ENCODE measurements at places on chromosomes 4 and X.
A peak's percentile ranks its signal among the peaks of the same experiment; 100 is the strongest.

- no peak for DNase-seq
Observed at GRCh38 chrX:110417128-110417527, 58.5 kb downstream of the RTL9 start.

DNA sequence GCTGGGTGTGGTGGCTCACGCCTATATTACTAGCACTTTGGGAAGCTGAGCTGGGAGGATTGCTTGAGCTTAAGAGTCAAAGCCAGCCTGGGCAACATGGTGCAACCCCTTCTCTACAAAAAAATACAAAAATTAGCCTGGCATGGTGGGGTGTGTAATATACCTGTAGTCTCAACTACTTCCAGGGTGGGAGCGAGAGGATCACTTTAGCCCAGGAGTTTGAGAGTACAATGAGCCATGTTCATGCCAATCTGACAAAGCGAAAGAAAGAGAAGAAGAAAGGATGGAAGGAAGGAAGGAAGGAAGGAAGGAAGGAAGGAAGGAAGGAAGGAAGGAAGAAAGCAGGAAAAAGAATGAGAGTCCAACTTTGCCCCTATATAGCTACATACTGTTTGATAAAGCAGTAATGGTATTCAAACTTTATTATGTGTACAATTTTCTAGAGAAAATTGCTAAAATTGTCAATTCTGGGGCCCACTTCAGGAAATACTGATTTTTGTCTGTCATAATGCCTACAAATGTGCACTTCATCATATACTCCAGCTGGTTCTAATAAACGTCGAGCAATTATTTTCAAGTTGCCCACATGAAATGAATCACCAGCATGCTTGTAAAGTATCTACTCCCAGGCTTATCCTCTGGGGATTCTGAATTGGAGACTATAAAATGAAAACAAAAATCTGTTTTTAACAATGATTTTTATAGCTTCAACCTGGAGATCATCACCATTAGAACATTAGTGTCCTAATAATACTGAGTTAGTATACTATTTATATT lies 132.3 kb downstream of the NDST4 start:
- DNase-seq = no peak

DNA sequence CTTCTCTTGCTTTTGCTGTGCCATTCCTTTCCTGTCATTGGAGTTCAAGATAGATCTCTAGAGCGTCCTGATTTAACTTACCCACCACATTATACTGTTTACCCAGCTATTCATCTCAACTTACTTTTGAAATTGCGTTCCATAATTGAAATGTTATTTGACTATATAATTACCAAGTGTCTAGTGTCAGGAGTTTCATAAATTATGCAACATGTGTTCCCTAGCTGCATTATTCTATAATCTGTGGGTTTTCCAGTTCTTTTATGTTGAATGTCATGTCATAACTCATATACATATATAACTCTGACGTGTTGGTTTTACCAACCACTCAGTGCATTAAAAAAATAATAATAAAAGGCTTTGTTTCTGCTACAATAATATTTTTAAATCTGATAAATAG lies 285.9 kb upstream of the ARSJ start:
- no peak for DNase-seq

DNA sequence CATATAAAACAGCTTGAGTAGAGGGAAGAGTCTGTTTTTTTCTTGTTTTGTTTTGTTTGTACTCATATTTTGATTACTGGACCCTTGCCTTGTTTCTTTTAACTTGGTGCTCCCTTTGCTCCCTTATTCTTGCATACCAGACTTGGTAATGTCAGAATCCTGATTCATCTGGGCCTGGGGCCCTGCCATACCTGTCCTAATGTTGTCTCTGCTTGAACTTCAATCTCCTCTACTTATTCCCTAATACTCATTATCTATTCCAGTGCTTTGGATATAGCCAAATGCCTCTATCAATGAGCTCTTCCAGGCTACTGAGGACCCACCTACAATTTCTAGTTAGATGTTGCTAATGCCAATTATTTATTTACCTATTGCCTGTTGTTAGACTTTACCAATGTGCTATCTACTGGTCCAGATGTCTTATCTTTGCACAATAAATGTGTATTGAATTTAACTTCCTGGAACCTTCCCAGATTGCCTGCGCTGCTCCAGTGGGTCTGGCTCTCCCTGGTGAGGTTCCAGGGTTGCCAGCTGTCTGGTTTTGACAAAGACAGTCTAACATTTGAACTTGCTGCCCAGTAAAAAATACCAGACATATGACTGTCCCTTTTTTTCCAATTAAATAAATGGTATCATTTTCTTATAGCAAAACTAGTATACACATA lies 64.4 kb upstream of the ACSL4 start:
- DNase-seq = no peak

DNA sequence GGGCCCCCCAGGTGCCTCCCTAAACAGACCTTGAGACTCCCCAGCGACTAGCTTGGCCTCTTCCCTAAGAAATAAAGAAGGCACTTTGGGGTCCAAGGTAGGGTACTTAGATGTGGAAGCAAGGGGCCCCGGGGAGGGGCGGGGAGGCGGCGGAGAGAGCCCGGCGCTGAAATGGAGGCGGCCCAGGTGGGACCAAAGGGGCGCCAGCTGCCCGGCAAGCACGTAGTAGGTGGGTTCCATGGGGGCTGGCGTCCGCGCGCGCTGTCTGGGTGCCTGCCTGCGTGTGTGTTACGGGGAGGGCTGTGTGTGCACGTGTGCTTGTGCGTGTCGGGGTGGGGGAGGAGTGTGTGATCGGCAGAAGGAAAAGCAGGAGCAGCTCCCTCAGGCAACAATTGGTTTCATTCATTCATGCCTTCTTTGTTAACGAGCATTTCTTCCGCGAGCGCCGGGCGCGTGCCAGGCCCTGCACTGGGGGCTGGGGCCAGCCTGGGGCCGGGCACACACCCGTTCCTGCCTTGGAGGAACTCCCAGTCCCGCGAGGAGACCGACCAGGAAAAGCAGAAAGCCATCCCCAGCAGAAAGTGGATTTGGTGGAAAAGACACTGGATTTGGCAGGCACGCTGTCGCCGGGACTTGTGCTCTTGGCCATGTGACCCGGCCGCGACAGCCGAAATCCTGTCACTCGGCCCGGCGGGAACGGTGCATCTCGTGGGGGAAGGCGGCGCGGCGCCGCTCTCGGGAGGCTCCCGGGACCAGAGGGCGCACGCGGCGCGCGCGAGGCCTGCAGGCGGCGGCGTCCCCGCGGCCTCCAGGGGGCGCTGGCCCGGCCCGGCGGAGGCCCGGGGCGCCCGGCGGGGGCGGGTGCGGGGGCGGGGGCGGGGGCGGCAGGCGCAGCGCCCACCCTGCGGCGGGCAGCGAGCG lies 3.3 kb upstream of the DUSP9 start:
- DNase-seq = peak; percentile 50

GRCh38 chr4:133866328-133866699 lies 335.3 kb downstream of the PABPC4L start:
- DNase-seq = peak; percentile 6

GRCh38 chrX:627995-628394 lies 2.6 kb upstream of the SHOX start:
- DNase-seq = no peak

GRCh38 chr4:83054928-83055327 lies 19.9 kb downstream of the COPS4 start:
- DNase-seq = peak; percentile 37

DNA sequence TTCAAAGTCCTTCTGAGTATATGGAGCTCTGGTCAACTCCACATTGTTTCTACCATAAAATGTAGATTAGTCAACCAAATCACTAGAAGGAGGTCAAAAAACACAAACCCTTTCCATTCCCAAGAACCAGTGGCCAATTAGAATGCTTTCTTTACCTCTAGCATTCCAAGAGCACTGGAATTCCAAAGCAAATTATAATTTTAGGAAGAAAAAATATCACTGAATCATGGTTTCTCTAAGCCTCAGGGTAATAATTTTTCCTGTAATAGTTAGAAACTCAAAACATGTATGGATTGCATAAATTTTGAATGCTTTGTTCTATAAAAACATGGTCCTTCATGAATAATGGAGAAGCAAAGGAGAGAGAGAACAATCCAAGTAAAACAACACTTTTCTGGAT lies 39.5 kb downstream of the LEF1 start:
- no peak for DNase-seq

DNA sequence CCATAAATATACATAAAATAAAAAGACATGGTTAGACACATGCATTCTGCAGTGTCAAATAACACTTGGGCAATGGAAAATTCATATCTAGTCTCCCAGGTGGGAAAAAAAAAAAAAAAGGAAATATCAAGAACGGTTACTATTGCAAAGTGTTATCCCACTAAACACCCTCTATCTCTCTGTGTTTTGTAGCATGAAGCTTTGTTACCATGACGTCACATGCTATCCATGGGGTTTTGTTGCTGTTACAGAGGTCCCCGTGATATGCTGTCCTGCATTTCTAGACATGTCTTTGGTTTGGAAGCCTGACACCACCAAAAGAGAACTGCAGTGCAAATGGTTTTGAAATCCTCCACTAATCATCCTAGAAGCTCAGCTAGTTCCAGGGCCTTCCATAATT lies 50.7 kb upstream of the TLR3 start:
- DNase-seq = no peak

GRCh38 chrX:154396973-154397887 lies 947 bp upstream of the RPL10 start:
- peak; percentile 91 for DNase-seq

GRCh38 chrX:74550295-74550802 lies 64.1 kb downstream of the RLIM start:
- DNase-seq = peak; percentile 83

DNA sequence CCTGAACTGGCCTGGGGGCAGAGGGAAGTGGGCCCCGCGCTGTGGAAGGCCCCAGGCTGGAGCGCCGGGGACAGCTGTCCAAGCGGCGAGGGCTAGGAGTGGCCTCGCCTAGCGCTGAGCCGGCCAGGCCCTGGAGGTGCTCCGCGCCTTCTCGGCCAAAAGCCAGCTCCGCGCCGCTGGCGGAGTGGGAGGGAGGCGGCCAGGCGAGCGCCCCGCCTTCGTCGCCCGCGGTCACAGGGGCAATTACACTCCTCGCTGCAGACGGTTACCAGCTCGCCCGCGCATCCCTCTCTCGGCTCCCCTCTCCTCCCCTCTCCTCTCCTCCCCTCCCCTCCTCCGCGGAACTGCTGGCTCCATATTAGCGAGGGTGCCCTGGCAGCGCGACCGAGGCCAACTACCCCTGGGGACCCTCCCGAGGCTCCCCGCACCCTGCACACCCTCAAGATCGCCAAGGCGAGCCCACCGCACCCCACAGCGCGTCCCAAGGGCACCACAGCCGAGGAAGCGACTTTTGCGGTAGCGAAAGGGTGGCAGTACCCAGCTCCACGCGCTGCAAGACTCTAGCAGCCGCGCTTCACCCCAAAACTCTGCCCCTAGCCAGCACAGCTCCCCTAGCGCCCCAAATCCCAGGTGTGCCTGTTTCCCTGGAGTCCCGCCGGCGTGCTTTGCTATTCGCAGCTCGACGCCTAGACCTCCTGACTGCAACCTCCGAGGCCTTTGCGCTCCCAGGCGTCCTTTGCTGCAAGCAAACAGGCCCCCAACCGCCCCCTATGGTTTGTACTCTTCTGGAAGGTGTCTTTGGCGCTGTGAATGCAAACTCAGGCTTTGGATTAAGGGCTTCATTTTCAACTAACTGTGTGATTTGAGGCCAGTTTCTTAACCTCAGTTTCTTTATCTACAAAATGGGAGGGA lies 91.4 kb downstream of the BCOR start:
- peak; percentile 52 for DNase-seq

DNA sequence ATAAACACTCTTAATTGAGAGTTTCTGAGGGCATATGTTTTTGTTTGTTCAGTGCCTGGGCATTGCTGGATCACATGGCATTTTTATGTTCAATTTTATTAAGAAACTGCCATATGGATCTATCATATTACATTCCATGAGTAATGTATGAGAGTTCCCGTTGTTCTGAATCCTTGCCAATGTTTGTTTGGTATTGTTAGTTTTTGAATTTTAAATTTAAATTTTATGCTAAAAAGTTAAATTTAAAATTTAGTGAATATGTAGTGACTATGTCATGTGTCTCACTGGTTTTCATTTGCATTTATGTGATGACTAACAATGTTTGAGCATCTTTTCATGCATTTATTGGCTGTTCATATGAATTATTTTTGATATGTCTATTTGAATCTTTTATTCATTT lies 54.8 kb upstream of the GEMIN8 start:
- DNase-seq = no peak

DNA sequence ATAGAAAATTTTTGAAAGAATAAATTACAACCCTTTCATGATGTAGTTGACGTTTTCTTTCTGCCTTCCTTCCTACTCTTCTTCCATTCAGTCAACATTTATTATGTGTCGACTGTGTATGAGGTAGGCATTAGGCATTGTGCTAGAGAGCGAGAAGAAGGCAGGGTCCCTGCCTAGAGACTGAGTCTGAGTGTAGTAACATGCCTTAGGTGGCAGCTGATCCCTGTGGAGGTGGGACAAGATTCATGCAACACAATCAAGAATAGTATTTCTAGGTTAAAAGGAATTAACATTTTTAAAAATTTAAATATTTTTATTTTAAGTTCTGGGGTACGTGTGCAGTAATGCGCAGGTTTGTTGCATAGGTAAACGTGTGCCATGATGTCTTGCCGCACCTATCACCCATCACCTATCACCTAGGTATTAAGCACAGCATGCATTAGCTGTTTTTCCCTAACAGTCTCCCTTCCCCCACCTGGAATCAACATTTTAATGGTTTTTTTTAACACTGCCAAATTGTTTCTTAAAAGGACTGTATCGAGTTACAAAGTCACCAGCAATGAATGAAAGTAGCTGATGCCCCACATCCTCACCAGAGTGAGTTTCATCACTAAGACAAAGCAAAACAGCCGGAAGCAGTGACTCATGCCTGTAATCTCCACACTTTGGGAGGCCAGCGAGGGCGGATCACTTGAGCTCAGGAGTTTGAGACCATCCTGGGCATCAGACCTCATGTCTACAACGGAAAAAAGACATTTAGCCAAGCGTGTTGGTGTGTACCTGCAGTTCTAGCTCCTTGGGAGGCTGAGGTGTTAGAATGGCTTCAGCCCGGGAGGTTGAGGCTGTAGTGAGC lies 84.0 kb downstream of the WWC2 start:
- DNase-seq = peak; percentile 90

GRCh38 chr4:119550857-119551532 lies 77.6 kb downstream of the PDE5A start:
- no peak for DNase-seq

GRCh38 chr4:16082426-16083240 lies 1.2 kb downstream of the PROM1 start:
- peak; percentile 83 for DNase-seq

DNA sequence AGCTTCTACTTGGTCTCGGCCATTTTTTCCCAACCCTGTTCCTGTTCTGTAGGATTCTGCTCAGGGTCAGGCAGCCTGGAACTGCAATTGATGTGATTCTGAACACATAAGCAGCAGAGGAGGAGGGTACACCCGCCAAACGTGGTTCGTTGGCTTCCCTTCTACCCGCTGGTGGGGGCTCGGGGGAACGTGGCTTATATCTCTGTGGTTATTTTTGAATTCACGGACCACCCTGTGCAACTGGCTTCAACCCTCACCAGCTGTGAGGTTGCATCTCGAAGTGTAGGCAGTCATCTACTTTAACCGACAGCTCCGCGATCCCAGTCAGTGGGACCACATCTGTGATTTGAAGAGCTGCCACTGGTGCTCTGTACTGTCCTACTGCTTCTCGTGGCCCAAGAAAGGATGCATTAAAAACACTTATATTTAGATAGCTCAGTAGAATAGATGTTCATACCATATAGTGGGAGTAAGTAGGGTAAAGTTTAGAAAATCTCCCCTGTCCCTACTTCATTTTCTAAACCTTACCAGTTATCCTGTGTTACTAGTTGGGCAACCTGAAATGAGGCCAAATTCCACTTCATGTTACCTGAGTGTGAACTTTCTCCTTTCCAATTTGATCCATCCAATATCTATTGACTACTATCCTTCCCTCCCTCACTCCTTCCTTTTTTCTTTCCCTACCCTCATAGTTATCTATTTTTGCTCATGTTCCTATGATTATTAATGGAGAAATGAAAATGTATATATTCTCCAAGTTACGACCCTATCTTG lies 80.4 kb upstream of the BCOR start:
- DNase-seq = no peak
